Activated naive CD4-positive, alpha-beta T cell (primary cell): ENCODE measurements at places on chromosomes 5 and 9.

GRCh38 chr9:101587332-101588043, 7.3 kb downstream of the PPP3R2 start:
- no peak for DNase-seq

DNA sequence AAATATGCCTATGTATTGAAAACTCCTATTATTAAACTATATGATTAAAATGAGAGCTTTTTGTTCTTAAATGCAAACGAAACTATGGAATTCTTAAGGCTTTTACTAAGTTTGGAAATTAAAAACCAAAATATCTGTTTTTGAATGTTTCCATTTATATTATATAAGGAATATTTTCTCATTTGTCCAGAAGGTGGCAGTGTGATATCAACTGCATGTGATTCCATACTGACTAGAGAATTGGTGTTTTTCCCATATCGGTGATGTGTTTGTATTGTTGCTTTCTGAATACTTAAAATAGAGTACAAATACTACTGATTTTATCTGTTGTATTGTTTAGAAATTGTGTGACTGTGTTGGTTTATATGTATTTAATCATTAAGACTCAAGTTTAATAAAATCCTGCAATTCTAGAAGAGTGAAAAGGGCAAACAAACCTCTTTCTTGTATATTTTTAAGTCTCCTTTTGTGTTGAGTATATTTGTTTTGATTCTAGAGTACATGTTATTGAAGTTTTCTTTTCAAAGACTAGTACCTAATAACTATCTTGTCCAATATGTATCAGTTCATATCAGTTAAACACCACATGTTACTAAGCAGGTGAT, 320.8 kb downstream of the CCDC171 start:
- no peak for DNase-seq

DNA sequence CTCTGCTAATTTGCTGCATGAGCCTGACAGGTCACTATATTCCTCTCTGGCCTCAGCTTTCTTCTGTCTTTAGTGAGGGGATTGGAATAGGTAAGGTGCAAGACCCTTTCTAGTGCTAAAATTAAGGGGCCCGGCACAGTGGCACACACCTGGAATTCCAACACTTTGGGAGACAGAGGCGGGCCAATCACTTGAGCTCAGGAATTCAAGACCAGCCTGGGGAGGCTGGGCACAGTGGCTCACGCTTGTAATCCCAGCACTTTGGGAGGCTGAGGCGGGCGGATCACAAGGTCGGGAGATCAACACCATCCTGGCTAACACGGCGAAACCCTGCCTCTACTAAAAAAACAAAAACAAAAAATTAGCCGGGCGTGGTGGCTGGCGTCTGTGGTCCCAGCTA, 37.2 kb downstream of the EGR1 start:
- no peak for DNase-seq

DNA sequence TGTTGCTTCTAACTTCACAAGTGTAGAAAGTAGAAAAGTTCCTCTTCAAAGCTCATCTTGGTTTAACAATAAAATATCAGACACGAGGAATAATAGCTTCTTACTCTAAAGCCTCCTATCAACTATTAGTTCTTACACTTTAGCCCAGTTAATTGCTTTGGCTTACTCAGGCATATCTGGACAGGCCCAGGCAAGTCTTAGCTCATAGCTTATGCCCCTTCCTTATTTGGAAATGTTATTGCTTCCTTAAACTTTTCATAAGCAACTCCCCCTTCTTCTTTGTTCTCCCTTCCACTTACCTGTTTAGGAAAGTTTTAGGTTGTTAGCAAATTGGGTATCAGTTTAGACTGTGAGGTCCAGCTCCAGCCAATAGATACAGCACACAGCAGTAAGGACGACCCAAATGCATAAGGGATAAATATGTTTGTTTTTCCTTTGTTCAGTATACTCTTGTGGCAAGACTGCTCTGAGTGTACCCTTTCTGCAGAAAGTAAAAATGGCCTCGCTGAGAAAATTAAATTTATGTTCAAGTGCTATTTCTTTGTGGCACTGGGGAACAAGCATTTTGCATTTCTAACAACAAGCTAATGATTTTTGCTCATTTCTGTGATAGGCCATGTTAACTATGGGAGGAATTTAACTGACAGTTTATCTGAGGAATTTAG, 162.1 kb downstream of the SMC2 start:
- no peak for DNase-seq

GRCh38 chr9:121921444-121921843, 171.7 kb downstream of the TTLL11 start:
- no peak for DNase-seq

GRCh38 chr5:168159425-168159824, 132.0 kb upstream of the WWC1 start:
- no peak for DNase-seq

DNA sequence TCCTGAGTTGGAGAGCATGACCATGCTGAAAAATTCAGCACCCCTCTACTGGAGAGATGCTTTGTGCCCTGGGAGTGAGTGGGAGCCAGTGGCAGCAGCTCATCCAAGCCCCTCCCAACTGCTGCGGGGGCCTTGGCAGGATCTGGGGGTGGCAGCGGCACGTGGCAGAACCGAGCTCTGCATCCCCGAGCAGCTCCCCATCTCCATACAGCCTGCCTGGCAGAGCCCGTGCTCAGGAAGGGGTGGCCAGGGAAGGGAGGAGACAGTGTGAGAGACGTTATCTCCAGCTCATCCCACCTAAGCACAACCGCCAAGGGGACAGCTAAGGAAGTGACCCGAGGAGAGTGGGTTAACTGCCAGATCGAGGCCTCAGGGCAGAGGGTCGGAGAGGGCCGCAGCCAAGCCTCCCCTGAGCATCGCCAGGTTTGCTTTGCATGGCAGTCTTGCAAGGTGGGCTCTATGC, 17.2 kb upstream of the DPM2 start:
- DNase-seq = no peak

DNA sequence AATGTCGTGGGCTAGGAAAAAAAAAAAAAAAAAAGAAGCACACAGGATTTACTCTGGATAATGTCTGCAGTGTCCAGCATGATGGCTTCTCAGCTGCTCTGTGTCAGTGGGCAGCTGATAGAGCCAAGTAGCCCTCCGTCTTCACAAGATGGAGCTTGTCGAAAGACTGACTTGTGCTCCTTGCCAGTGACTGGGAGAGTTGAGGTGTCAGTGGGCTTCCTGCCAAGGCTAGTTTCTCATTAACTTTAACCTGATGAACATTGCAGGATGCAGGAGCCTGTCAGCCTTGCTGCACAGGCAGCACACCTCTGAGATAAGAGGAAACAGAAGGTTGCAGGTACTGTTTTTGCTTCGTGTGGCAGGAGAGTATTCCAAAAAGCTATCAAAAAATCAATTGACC, 171.4 kb upstream of the SGCD start:
- DNase-seq = no peak

DNA sequence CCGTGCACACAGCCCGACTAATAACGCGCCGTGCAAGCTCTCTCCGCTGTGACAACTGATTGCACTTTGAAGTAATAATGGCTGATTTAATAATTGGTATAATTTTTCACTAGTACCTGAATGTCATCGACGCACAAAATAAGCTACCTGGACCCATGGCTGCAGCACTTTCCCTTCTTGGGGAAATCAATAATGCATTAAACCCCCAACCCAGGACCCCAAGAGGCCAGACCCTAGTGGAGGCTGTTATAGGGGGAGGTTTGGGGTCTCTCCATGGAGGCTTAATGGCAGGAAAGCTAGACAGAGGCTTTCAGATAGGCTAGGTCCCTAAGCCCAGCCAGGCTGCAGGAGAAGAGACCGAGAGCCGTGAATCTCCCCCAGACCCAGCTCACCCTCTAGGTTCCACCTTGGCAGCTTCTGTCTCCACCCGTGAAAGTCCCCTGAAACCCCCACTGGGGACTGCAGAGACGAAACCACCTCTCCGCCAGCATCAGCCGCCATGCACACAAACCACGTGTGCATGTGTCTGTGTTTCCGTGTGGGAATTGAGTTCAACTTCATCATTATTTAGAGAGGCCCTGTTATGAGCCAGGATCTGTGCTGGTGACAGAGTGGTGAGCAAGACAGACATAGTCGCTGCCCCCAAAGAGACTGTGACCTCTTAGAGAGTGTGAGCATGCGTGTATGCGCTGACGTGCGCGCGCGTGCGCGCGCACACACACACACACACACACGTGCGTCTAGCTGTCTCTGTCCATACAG, 168.6 kb upstream of the MVB12B start:
- DNase-seq = no peak

GRCh38 chr5:164377746-164378145, 872.3 kb downstream of the MAT2B start:
- no peak for DNase-seq

- no peak for DNase-seq
Measured at GRCh38 chr5:65041296-65042158, 272.8 kb downstream of the CWC27 start.
